ENCODE measurements at places on chromosomes 2 and 18.

DNA sequence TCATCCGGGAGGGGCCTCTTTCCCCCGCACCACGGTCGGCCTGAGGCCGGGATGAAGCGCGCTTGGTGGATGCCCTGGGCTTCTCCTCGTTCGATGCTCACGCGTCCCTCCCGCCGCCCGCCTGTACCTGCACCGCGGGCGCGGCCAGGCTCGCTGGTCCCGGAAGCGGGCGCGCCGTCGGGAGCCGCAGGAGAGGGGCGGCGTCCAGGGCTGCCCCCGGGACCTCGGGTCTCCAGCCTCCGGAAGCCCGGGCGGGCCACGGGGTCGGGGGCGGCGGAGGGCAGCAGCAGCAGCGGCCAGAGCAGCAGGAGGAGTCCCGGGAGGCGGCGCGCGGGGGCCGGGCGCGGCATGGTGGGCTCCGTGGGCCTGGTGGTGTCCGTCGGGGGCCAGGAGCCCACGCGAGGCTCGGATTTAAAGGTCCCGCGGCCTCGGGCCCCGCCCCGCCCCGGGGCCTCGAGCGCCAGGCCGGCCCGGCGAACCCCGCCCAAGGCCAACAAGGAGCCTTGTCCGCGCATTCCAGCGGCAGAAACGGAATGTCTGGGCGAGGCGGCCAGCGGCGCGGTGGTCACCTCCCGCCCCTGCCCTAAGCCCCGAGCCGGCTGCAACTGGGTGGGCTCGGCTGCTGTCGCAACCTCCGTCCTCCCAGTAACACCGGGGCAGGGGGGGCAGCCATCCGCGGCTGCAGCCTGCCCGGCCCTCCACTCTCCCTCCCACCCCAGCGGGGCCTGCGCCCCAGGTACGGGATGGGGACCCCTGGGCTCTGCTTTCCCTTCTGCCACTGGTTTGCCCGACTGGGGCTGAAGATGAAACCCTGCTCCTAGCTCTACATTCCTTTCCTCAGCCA is at the start of gene MATN3:
Gene MATN3, minus strand, starts transcription at position 387 of the 844 bp plus-strand sequence. Its CDS starts 37 bp downstream, at position 350.
- DNase-seq = peak; percentile 95

GRCh38 chr2:235168174-235168979 is 216.6 kb downstream of the SH3BP4 start:
- DNase-seq = no peak

- DNase-seq = no peak
These were observed 416.1 kb downstream of the ZNF521 start for GRCh38 chr18:24935896-24936295.

GRCh38 chr2:213285404-213285803 is 1.1 kb downstream of the SPAG16 start:
- DNase-seq = no peak

DNA sequence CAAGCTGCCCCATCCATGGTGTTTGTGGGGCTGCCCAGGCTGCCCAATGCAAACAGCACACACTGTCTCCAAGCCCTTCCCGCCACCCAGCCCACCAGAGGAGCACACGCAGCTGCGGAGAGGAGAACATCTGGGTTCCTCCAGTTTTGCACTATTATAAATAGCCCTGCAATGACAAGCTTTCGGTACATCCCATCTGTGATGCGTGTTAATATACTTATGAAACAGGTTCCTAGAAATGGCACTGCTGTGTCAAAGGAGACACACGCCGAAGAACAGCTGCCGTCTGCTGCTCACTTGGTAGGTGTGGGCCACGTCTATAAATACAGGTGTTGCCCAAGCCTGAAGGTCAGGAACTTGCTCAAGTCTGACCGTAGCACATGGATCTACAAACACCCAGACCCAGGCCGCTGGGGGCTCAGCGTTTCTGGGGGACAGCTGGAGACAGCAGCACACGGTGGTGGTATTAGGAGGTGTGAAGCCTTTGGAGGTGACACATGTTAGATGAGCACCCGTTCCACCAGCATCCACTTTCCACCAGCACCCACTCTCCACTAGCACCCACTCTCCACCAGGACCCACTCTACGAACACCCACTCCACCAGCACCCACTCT is 34.3 kb downstream of the PXDN start:
- no peak for DNase-seq

GRCh38 chr18:60910534-60910933 is 422.7 kb upstream of the CDH20 start:
- DNase-seq = peak; percentile 11

DNA sequence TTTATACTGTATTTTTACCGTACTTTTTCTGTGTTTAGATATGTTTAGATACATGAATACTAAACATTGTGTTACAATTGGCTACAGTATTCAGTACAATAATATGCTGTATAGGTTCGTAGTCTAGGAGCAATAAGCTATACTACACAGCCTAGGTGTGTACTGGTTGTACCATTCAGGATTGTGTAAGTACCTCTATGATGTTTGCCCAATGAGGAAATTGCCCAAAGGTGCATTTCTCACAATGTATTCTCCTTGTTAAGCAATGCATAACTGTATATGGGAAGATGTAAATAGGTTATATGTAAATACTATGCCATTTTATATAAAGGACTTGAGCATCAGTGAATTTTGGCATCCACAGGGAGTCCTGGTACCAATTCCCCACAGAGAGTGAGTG is 10.7 kb downstream of the EIF2AK2 start:
- no peak for DNase-seq

- peak; percentile 55 for DNase-seq
These were observed 443.4 kb downstream of the NYAP2 start for GRCh38 chr2:225842939-225843338.
